ENCODE measurements at places on chromosomes 2 and 18.

GRCh38 chr2:215605214-215605613, 169.3 kb upstream of the FN1 start:
- DNase-seq: no peak

GRCh38 chr2:174020926-174021662, 55.9 kb upstream of the SP3 start:
- DNase-seq: no peak

- no peak for DNase-seq
These were observed 1656.7 kb upstream of the NXPH2 start for GRCh38 chr2:140436936-140437335.

GRCh38 chr2:102301867-102302362, 9.4 kb upstream of the IL1RL1 start:
- no peak for DNase-seq

GRCh38 chr2:11132036-11132671, 23.1 kb upstream of the SLC66A3 start:
- DNase-seq: no peak

DNA sequence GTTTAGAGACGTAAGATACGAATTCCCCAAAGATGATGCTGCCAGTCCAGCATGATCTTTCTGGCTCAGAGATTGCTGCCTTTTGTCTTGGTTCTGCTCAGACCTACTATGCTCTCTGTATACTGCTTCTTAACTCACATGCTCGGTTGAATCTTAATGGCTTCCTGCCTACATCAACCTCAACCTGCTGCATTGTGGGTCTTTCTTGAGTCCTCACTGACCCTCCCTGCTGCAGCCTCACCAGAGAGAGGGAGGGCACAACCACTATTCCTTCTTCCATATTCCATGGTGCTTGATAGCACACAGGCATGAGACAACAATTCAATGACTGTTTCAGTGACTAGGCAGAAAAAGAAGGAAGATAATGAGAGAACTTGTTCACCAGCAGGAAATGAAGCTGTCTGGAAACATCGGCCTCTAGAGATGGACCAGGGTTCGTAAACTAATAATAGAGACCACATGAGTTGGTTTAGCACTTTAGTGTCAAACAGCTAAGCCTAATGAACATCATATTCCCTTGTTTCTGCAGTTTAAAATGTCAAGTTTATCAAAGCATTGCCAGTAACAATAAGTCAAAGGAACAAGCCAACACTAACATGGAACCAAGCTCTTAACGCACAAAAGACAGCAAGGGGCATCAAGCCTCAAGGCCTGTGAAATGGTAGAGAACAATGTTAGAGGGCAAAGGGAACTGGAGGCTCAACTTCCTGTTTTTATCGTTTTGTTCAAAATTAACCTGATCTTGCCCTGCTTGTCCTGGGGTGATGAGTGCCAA, 333.9 kb downstream of the PDE11A start:
- DNase-seq: no peak

DNA sequence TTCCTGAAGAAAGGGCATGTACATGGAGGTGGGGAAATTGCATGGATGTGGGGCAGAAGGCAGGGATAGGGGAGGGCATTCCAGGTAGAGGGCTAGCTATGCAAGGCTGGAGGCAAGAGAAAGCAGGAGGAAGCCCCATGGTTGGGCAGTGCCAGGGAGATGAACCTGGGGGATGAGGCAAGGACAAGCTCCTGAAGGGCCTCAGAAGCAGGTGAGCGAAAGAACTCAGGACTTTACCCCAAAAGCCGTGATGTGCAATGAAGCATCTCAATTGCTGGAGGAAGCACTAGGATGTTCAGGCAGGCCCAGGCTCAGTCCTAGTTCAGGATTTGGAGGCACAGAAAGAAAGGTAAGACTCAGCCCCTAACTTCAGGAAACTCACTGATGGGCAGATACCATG, 117.0 kb upstream of the EPAS1 start:
- no peak for DNase-seq

DNA sequence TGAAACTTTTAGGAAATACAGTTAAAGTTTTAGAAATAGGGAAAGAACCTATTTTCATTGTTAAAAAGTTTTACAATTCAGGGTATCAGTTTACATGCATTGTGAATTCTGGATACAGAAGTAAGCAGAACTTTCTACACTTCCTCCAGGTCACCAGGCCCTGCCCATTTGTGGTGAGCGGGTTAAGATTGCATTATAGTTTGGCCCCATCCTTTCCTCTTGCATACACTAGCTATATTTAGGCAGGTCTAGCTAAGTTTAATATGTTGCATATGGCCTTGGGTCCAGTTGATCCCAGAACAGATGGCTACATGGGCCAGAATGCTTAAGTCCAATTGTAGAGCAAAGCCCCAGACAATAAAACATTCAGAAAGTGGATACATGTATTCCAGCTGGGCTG, 4.8 kb downstream of the VWA3B start:
- no peak for DNase-seq

- DNase-seq: no peak
These were observed 69.3 kb upstream of the HK2 start for GRCh38 chr2:74764429-74765272.

GRCh38 chr2:239727182-239727775, 297.9 kb downstream of the NDUFA10 start:
- no peak for DNase-seq

DNA sequence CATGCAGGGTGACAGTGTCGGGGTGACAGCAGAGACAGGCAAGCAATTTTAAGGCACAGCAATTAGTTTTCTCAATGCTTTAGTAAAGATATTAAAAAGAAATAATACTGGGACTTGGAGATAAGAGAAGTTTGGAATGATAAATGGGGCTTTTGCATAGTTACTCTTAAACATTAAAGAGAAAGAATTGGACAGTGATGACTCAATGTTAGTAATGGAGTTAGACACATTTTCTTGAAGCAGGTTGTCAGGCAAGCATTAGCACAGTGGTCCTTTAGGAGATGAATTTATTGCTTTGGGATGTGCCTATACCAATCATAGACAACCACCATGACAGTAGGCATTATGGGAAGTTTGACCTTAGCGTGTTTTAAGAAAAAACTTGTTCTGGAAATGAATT, 228.3 kb upstream of the RAB12 start:
- DNase-seq: no peak

GRCh38 chr2:124286089-124286783, 261.1 kb downstream of the CNTNAP5 start:
- DNase-seq: no peak
